ENCODE measurements at places on chromosomes 6 and 20.

- no peak for DNase-seq
Observed at GRCh38 chr6:50998905-50999304, 180.2 kb downstream of the TFAP2B start.

DNA sequence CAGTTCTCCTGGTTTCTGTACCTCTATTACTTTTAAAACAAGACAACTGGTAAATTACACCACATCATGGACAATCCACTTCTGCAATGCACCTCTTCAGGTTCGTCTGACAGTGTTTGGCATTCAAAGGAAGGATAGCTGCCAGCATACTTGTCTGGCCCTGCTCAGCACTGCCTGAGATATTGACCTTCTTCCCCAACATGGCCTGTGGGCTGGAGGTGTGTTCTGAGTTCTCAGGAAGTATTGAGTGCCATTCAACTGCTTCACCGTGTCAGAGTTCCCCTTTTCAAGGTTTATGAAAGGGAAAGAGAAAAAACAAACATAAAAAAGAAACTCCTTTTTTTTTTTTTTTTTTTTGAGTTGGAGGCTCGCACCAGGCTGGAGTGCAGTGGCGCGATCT lies 267.9 kb upstream of the SASH1 start:
- DNase-seq = no peak

DNA sequence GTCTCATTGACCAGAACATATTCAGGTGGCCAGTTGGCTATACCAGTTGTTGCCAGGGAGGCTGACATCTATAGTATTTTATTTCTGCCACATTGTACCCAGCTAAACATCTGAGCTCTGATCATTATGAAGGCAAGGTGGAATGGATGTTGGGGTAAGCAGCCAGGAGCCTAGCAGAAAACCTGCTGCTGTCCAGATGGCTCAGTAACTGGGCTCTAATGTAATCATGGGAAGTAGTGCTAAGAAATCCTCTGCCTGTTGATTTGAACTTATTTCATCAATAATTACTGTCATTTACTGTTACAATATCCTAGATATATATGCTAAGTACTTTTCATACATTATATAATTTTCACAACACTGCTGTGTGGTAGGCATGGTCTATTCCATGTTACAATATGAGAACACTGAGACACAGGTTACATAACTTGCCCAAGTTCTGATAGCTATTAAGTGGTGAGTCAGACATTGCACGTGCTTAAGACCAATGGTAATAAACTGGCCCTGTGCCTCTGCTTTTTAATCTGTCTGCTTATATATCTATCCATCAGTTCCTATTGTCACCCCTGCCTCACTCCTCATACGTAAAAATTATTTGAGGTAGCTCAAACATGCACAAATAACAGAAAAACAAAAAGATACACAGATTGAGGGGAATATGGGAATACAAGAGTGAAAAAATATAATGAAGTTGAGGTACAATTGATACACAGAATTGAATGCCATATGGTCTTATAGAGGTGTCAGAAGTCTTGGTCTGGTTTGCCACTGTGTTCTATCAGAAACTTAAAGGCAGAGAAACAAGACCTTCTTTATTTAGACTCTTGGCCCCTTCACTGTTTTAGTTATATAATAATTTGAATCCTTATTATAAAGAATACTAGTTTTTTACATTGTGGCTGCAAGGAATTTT lies 25.2 kb downstream of the TBPL1 start:
- DNase-seq = no peak

GRCh38 chr6:131116755-131117360 lies 18.4 kb upstream of the AKAP7 start:
- no peak for DNase-seq

DNA sequence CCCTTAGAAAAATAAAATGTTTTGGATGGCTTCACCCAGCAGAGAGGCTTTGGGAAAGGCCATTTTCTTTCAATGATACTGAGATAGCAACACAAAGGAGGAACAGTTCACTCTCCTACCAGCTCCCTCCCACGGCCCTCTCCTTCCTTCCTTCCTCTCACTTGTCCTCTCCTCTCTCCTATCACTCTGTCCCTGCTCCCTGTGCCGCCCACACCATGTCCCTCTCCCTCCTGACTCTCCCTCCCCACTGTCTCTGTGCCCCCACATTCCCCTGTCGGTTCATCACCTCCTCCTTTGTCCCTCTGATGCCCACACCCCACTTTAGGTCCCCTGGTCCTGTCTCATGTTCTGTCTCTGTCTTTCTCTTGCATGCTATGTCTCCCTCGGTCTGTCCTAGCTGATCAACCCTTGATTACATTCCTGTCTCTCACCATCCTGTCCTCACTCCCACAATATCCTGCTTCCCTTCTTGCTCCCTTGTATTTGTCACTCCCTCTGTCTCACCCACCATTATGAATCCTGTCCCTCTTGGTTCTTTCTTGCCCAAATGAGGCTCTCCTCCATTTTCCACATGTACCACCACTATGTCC lies 30.1 kb downstream of the ELMO2 start:
- DNase-seq = no peak

GRCh38 chr6:90953405-90954161 lies 366.7 kb upstream of the MAP3K7 start:
- DNase-seq = no peak

GRCh38 chr20:60180986-60181385 lies 222.8 kb downstream of the CDH26 start:
- DNase-seq = no peak

DNA sequence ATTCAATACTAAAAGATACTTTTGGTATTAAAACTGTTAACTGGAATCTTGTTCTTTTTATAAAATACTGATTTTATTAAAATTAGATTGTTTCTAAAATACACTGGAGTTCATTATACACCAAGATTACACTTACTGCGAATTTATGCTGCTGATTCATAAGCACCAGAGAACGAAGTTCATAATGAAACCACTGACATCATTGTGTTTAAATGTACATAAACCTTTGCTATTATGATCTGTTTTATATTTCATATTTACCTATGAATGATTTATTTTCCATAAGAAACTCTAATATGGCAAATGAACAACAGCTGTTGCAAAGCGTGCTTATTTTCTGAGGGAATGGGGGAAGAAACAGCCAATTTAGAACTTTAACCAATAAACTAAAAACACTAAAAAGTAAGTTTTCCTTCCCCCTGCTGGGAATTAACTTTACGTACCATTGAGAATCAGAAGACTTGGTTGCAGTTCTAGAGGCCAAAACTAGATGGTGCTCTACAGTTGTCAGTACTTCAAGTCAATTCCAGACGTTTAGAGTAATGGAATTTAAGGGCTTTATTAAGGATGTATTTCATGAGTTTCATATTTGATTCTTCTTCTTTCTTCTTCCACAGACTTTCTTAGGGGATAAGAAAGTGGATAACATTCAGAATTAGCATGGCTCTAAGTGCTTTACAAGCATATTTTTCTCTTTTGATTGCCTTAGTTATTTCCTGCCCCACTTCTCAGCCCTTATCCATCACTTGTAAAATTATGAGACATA lies 30.8 kb upstream of the COL19A1 start:
- peak; percentile 1 for DNase-seq

DNA sequence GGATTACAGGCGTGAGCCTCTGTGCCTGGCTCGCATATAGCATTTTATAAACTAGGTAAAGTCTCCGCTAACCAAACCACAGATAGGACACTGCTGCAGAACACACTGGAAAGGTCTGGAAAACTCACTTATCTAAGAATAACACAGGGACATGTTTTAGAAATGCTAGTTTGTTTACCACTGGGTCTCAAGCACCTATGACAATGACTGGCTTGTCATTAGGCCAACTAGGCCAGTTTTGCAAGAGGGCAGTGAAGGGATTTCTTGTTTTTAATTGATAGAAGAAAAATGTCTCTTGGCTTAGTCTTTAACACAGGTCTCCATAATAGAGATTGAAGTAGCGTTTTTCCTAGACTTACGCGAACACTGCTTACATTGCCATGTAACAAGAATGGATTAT lies 201.4 kb downstream of the TMEM242 start:
- no peak for DNase-seq

- DNase-seq = no peak
Observed at GRCh38 chr20:6184086-6184485, 61.3 kb upstream of the FERMT1 start.

- no peak for DNase-seq
Observed at GRCh38 chr20:37314617-37315016, 25.2 kb downstream of the MANBAL start.

- no peak for DNase-seq
Observed at GRCh38 chr20:6579824-6580223, 187.7 kb upstream of the BMP2 start.

DNA sequence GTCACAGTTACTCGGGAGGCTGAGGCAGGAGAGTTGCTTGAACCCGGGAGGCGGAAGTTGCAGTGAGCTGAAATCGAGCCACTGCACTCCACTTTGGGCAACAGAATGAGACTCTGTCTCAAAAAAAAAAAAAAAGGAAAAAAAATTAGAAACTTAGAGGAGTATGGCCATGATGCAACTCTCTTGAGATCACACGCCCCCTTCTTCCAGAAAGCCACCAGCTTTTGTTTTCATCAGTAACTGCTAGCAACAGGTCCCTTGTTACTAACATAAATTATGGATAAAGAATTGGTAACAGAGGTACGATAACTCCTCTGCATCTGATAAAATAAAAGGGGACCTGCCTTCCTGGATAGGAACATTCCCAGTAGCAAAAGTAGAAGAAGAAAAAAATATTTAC lies 308.2 kb downstream of the CD83 start:
- no peak for DNase-seq

DNA sequence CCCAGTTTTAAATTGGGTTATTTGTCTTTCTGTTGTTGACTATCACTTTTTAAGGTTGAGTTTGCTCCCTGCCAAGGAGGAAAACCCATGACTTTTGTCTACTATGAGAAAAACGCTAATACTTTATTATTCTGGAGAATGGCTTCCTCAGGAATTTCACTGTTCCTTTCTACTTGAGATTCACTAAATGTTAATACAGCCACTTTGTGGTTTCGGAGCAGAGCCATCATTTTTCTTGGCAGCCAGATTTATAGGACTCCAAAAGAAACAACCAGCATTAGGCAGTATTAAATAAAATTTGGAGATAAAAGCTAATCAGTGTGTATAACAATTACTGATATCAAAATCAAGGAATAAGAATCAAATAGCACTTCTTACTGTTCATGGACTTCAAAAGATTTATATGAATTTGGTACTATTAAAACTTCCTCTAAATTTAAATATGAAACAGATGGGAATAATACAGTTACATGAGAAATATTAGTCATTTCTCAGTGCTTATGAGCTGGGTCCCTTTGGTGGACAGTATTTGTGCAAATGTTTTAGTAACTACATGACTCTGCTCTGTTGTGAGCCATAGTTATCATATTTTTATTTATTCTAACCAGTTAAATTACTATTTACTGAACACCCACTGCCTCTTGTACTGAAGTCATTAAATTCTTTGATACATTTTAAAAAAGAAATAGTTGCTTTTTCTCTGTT lies 64.1 kb upstream of the FBXO30 start:
- DNase-seq = no peak

- no peak for DNase-seq
Observed at GRCh38 chr6:25334793-25335192, 55.6 kb downstream of the CARMIL1 start.

- peak; percentile 71 for DNase-seq
Observed at GRCh38 chr20:47330933-47331708, 25.4 kb downstream of the ZMYND8 start.

- DNase-seq = no peak
Observed at GRCh38 chr6:84774157-84774984, 10.0 kb upstream of the TBX18 start.

- no peak for DNase-seq
Observed at GRCh38 chr6:84066536-84066935, 33.0 kb downstream of the MRAP2 start.

- DNase-seq = no peak
Observed at GRCh38 chr6:37731888-37732287, 34.2 kb upstream of the MDGA1 start.

DNA sequence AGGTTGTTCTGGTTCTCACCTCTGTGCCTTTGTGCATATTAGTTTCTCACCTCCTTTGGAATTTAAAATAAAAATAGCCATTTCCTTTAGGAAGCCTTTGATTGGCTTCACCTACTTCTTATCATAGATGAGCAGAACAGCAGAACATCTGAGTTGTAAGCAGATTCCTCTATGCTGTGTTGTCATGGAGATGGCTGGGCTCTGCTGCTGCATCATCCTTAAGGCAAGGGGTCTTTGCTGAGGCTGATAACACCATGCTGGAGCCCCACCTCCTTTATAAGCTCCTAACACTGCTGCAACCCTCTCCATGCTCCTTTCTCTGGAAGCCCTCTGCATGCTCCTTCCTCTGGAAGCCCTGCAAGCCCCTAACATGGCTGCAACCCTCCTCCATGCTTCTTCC lies 276.5 kb upstream of the TCF21 start:
- DNase-seq = no peak

GRCh38 chr6:154549179-154549578 lies 38.7 kb upstream of the CNKSR3 start:
- no peak for DNase-seq

- DNase-seq = no peak
Observed at GRCh38 chr20:9506964-9507369, 7.4 kb upstream of the LAMP5 start.

GRCh38 chr20:3686867-3687321 lies 5.1 kb upstream of the ADAM33 start:
- DNase-seq = peak; percentile 71

DNA sequence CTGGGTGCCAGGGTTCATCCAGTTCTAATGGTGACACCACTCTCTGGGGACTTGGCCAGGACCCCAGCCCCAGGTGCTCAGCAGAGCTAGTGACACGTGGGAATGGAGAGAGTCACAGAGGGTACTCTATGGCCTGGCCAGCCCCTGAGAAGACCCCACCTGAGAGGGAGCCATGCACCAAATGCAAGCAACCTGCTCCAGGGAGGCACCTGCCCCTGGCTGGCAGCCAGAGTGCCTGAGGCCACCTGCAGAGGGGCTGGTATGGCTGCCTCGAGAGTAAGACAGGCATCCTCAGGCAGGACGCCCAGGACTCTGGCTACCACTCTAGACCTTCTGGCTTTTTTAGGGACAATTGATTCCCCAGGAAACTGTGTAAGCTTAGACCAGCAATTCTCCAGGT lies 38.6 kb upstream of the CST7 start:
- DNase-seq = no peak

GRCh38 chr20:3710703-3711483 lies 1.5 kb downstream of the SIGLEC1 start:
- peak; percentile 83 for DNase-seq

- no peak for DNase-seq
Observed at GRCh38 chr6:47967843-47968242, 143.2 kb downstream of the PTCHD4 start.

DNA sequence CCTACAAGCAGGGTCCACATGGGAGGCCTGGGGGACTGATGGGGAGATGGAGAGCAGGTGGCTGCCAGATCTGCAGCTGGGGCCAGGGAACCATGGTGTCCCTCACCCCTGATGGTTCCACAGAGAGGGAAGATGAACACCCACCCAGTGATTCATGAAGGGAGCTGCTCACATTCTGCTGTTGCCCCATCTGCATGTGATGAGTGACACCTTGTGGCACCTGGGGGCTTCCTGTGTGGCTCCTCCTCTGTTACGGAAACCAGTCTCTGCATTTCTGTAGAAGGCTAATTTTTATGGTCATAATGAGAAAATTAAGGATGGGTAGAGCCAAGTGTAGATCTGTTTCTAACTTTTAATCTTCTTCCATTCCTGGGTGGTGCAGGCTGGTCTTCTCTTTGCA lies 217.1 kb downstream of the SMOC2 start:
- DNase-seq = no peak

Measured in H54 (cell line).